ENCODE measurements at places on chromosomes 12 and 14. TPM values are rescaled to one million over a fixed set of nuclear protein-coding genes. Genes with fewer than 3 reads are reported as not detected.
A peak's percentile ranks its signal among the peaks of the same experiment; 100 is the strongest.

DNA sequence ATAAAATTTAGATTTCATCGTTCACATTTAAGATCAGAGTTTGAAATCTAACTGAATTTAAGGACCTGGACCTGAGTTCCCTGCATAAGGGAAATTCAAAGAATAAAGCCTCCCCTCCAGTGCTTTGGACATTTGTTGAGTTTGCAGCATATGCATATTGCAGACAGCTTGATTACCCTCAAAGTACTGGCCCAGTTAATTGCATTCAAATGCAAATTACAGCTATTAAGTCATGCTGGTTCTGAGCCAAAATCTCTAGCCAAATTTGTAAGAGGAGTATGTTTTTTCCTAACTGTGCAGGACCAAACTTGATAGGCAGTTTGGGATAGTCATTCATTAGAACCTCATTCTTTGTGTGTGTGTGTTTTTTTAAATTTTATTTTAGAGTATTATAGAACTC is 9.1 kb upstream of the KIF21A start:
- H3K36me3 ChIP-seq: no peaks in the 10 kb centered on the region
- no peak overlapping the region for H3K27ac ChIP-seq
- DNase-seq: no peak
- H3K4me3 ChIP-seq: no peak overlapping the region

- no peak overlapping the region for H3K27ac ChIP-seq
- no peaks in the 10 kb centered on the region for H3K4me1 ChIP-seq
- H3K4me3 ChIP-seq: no peak overlapping the region
- no peaks in the 10 kb centered on the region for H3K36me3 ChIP-seq
These were observed 239.7 kb upstream of the BTG1 start for GRCh38 chr12:92385296-92385695.

DNA sequence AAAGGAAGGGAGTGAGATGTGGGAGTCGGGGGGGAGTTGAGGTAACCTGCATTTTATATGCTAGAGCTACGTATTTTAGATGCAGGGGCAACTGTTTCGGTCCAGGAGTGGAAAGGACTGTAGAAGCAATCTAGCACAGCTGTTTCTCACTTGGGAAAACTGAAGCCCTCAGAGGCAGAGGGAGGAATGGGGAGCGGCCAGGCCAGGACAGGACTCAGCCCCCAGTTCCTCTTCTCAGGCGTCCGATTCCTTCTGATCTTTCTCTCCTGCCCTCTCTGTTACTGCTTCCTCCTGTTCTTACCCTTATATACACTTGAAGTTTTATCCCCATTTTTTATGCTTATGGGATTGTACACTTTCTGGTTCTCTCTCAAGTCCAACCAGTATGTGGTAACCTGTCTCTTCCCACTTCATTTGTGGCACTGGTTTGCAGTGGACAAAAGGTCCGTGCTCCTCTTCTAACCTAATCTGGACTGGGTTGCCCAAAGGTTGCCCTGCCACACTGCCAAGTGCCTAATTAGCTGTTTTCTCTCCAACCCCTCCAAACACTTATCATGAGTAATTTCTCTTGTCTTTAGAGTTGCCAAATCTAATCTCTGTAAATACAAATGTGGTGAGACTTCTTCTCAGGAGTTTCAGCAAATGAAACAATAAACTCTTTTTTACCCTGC is 16.2 kb downstream of the LPCAT3 start:
- H3K27ac ChIP-seq: no peak overlapping the region
- no peaks in the 10 kb centered on the region for H3K27me3 ChIP-seq
- no peak overlapping the region for H3K4me3 ChIP-seq

DNA sequence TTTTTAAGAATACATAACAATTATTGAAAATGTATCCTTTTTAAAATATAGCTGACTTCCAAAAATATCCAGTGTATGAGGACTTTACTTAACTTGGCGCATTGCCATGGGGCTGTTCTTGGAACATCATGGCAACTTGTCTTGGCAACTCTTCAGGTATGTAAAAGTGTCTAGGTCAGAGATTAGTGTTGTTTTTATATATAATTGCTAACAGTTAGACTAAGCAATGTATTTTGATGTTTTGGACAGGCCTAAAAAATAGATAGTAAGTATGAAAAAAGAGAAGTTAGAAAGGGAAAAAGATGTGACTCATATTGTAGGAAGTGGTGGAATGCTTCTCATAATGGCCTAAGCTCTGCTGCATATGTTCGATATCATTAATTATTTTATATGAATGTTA is 70.9 kb downstream of the MON2 start:
- peaks cover 7% of the 10 kb centered on the region for H3K36me3 ChIP-seq
- DNase-seq: no peak
- H3K27ac ChIP-seq: no peak overlapping the region
- no peak overlapping the region for H3K4me3 ChIP-seq

GRCh38 chr14:66920196-66920595 is 269.0 kb upstream of the GARIN2 start:
- peaks cover 9% of the 10 kb centered on the region for H3K36me3 ChIP-seq
- DNase-seq: no peak
- no peak overlapping the region for H3K27ac ChIP-seq
- peaks cover 5% of the 10 kb centered on the region for H3K4me1 ChIP-seq

GRCh38 chr14:85402569-85403162 is 127.3 kb upstream of the FLRT2 start:
- DNase-seq: no peak
- no peaks in the 10 kb centered on the region for H3K27me3 ChIP-seq
- no peak overlapping the region for H3K4me3 ChIP-seq
- no peak overlapping the region for H3K27ac ChIP-seq

GRCh38 chr14:66105815-66106214 is 380.4 kb upstream of the CCDC196 start:
- H3K27ac ChIP-seq: no peak overlapping the region
- no peaks in the 10 kb centered on the region for H3K4me1 ChIP-seq
- H3K36me3 ChIP-seq: no peaks in the 10 kb centered on the region
- no peaks in the 10 kb centered on the region for H3K27me3 ChIP-seq

DNA sequence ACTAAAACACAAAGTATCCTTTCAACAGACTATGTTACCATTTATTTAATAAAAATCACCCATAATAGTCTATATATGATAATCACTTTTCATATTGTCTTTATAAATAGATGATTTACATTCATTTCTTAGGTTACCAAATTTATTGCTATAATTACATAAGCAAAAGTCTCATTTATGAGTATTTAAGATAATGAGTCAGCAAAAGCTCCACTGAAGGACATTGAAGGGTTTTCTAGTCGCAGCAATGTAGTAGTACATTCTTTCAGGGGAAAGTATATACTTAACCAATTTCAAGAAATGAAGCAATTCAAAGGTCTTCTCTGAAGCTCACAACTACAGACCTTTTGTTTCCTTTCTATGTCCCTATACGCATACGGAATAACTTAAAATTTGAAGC is 110.9 kb downstream of the NOVA1 start:
- no peak overlapping the region for H3K4me3 ChIP-seq
- no peaks in the 10 kb centered on the region for H3K4me1 ChIP-seq
- no peak overlapping the region for H3K27ac ChIP-seq
- H3K36me3 ChIP-seq: no peaks in the 10 kb centered on the region
- DNase-seq: no peak

GRCh38 chr12:67659292-67659691 is 10.7 kb downstream of the DYRK2 start:
- H3K36me3 ChIP-seq: peaks cover 3% of the 10 kb centered on the region
- H3K4me3 ChIP-seq: no peak overlapping the region
- no peaks in the 10 kb centered on the region for H3K27me3 ChIP-seq

- no peaks in the 10 kb centered on the region for H3K27me3 ChIP-seq
- H3K4me1 ChIP-seq: no peaks in the 10 kb centered on the region
- no peak for DNase-seq
These were observed 6.9 kb upstream of the ABHD12B start for GRCh38 chr14:50864946-50865345.

GRCh38 chr12:1978078-1978862 is 26.0 kb downstream of the DCP1B start:
- H3K27ac ChIP-seq: no peak overlapping the region
- no peaks in the 10 kb centered on the region for H3K4me1 ChIP-seq
- no peaks in the 10 kb centered on the region for H3K36me3 ChIP-seq
- no peak for DNase-seq

DNA sequence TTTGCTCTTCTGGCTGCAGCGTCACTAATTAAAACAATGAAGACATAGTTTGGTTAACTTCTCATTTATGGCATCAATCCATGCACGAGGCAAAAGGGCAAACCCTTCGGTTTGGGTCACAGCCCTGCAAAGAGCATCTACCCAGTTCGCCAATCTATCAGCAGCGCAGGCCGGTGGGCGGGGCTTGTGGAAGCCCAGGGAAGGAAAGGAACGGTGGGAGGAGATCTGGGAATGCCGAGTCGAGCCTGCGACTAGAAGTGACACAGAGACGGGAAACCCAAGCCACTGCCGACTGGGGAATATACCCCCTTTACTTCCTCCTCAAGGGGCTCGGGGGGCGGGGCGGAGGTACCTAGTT is 466 bp downstream of the KICS2 start:
- H3K4me3 ChIP-seq: peak overlapping the region; percentile 93
- peak overlapping the region; percentile 93 for H3K27ac ChIP-seq
- DNase-seq: peak; percentile 89
- H3K36me3 ChIP-seq: no peaks in the 10 kb centered on the region
- H3K4me1 ChIP-seq: peaks cover 8% of the 10 kb centered on the region
- H3K27me3 ChIP-seq: no peaks in the 10 kb centered on the region

- H3K36me3 ChIP-seq: no peaks in the 10 kb centered on the region
- no peak overlapping the region for H3K4me3 ChIP-seq
These were observed 7.8 kb upstream of the DTD2 start for GRCh38 chr14:31465111-31465510.

DNA sequence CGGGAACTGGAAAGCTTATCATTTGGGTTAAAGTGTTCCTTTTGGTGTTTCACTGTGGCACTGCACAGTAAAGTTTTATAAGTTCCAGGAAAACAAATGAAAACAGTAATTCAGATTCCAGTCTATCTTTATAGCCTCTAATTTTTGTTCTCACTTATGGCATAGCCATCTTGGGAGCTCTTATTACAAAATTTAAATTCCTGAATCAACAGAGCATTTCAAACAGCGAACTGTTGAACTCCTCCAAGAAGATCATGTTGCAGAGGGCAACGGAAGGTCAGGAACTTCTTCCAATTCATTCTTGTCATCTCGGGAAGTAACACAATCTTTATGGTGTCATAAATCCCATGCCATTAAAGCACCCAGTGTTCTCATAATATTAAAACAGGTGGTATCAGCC is 229.1 kb downstream of the KCNC2 start:
- H3K27me3 ChIP-seq: no peaks in the 10 kb centered on the region
- H3K4me1 ChIP-seq: peaks cover 3% of the 10 kb centered on the region
- no peaks in the 10 kb centered on the region for H3K36me3 ChIP-seq
- no peak for DNase-seq
- no peak overlapping the region for H3K4me3 ChIP-seq

DNA sequence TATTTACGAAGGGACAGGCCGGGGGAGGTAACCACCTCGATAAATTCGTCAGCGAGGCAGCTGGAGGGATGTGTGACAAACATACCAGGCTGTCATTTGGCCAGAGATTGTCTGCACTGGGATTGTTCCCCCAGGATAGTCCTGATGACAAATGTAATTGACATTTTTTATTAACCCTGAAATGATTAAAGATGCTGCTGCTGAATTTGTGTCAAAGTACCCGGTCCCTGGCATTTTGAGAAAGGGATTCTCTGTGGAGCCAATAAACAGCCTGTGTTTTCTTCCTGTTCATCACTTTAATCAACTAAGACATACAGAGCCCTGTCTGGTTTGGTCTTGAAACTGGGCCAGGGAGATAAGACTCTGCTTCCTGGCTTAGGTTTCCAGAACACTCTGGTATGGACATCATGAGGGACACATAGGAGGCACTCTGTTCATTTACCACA is 117.6 kb downstream of the SLC25A47 start:
- no peaks in the 10 kb centered on the region for H3K36me3 ChIP-seq
- H3K27me3 ChIP-seq: no peaks in the 10 kb centered on the region
- H3K27ac ChIP-seq: no peak overlapping the region
- no peaks in the 10 kb centered on the region for H3K4me1 ChIP-seq

- H3K27ac ChIP-seq: no peak overlapping the region
- H3K4me3 ChIP-seq: no peak overlapping the region
These were observed 260.3 kb downstream of the CCDC59 start for GRCh38 chr12:82097877-82098276.

DNA sequence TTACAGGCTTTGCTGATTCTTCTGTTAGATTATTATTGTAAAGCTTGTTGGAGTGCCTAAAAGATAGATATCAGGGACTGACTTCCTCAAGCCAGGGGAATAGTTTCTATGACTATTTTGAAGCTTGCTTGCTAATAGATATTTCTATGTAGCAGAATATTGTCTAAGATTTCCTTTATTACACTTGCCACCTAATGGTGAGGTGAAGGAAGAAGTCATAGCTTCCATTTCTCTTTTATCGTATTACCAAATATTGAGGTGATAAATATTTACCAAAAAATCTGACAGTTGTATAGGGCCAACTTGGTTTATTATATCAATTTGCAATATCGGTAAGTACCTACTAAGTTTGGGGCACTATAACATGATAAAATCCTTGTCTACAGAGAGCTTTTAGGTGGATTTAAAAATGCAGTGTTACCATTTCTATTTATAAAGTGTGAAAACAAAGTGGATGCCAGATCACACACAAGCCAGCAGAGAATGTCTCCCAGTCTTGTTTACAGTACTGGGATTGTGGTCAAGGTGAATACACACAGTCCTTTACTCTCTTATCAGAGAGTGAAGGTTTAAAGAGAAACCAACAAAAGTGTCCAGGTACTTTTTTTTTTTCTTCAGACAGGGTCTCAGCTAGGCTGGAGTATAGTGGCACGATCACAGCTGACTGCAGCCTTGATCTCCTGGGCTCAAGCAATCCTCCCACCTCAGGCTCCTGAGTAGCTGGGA is 137.9 kb downstream of the IGF1 start:
- no peak for DNase-seq
- no peak overlapping the region for H3K27ac ChIP-seq
- H3K27me3 ChIP-seq: no peaks in the 10 kb centered on the region
- H3K4me1 ChIP-seq: no peaks in the 10 kb centered on the region
- H3K36me3 ChIP-seq: no peaks in the 10 kb centered on the region
- no peak overlapping the region for H3K4me3 ChIP-seq

GRCh38 chr12:42689699-42690098 is 100.2 kb upstream of the PRICKLE1 start:
- H3K27me3 ChIP-seq: no peaks in the 10 kb centered on the region
- no peaks in the 10 kb centered on the region for H3K4me1 ChIP-seq
- DNase-seq: no peak
- no peaks in the 10 kb centered on the region for H3K36me3 ChIP-seq

The STRAP gene
- total RNA-seq: 85.9 TPM

The LIN7A gene
- total RNA-seq: 9.7 TPM

The TEX52 gene
- not detected for total RNA-seq

The CNPY2 gene
- total RNA-seq: 112 TPM
